ENCODE measurements at places on chromosomes 6 and 20.

DNA sequence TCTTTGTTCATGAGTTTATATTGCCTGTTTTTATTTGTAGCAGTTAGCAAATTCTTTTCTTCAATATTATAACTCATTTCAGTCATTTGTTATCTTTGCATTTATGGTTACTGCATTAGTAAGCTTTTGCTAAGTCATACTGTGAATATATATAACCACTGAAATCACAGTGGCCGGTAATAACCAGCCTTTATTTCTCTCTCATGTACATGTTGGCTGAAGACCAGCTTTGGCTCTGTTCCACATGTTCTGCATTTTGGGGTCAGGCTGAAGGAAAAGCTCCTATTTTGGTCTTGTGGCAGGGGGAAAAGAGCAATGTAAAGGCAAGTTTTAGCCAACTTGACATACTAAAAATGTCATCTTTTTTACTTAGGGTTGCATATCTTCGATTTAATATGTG, 276.3 kb downstream of the BCKDHB start:
- DNase-seq = no peak

DNA sequence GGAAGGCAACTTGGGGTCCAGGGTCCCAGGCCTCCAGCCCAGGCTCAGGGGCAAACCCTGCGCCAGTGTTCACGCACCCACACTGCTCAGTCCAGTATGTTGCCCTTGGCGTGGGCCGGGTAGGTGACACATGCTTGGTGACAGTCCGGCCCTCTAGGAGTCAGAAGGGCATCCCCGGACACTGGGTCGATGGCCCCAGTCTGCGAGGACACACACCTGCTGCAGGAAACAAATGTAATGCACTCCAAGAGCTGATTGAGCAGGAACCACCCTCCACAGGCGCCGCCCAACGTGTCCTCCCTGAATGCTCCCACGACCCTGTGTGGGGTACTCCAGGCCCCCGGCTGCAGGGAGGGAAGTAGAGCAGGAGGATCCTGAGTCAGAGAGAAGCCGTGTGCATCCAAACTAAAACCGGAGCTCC, 160.7 kb downstream of the DLL1 start:
- DNase-seq = no peak

GRCh38 chr6:145627451-145627850, 107.9 kb downstream of the EPM2A start:
- no peak for DNase-seq

DNA sequence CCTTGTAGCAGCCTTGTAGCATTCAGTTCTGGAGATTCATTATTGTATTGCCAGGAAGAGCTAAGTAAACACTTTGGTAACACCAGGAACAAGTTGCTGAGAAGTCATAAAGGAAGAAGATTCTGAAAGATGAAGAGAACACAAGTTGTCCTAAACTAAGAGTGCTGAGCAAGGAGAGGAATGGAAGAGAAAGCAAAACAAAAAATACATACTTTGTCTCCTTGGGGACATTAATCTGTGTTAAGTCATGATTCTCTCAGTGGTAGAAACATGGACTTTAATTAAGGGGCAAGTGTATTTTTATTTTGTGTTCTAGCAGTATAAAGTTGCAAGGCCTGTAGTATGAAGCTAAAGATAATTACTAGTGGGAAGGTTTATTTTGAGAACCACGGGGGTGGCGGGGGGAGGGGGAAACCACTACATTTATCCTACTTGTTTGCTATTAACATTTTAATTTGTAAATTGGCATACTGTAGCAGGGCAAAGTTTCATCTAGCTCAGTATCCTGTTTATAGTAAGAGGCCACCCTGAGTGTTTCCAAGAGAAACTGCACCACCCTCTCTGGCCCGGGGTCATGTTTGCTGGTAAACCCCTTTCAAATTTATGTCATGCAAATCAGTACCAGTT, 463.0 kb downstream of the CDKAL1 start:
- no peak for DNase-seq

GRCh38 chr20:62502496-62503095, 26.8 kb upstream of the GATA5 start:
- no peak for DNase-seq

- no peak for DNase-seq
These were observed 74.8 kb downstream of the RIN2 start for GRCh38 chr20:19832875-19833274.

- DNase-seq = no peak
These were observed 18.1 kb upstream of the CEBPB start for GRCh38 chr20:50172347-50173013.

DNA sequence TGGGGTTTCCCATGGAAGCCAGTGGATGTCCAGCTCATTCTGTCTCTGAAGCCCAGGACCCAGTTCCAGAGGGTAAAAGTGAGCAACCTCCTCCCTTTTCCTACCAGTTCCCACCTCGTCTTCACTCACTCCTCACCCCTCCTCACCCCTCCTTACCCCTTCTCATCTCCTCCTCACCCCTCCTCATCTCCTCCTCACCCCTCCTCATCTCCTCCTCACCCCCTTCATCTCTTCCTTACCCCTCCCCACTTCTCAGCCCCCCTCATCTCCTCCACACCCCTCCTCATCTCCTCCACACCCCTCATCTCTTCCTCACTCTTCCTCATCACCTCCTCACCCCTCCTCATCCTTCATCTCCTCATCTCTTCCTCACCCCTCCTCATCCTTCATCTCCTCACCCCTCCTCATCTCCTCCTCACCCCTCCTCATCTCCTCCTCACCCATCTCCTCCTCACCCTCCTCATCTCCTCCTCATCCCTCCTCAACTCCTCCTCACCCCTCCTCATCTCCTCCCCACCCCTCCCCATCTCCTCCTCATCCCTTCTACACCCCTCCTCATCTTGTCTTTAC, 246.1 kb downstream of the MYLK4 start:
- no peak for DNase-seq

GRCh38 chr6:118881440-118882313, 12.3 kb upstream of the ASF1A start:
- no peak for DNase-seq

- DNase-seq = no peak
These were observed 9.7 kb upstream of the MMS22L start for GRCh38 chr6:97292671-97293070.

DNA sequence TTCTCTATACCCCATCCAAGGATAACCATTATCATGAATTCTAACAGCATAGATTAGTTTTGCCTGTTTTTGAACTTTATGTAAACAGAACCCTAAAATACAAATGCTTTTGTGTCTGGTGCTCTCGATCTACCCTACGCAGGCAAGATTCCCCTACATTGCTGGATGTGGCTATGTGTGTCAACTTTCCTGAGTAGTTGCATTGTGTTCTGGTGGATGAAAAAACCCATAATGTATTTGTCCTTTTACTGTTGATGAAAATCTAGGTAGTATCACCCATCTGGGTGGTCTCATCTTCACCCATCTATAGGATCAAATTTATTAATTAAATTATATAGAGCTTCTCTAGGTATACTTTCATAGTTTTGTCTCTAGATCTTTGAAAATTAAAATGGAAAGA, 211.7 kb downstream of the ANKRD60 start:
- DNase-seq = no peak

GRCh38 chr6:22444330-22444729, 125.0 kb upstream of the HDGFL1 start:
- DNase-seq = no peak

GRCh38 chr6:160378882-160379281, 30.7 kb downstream of the SLC22A3 start:
- DNase-seq = no peak

DNA sequence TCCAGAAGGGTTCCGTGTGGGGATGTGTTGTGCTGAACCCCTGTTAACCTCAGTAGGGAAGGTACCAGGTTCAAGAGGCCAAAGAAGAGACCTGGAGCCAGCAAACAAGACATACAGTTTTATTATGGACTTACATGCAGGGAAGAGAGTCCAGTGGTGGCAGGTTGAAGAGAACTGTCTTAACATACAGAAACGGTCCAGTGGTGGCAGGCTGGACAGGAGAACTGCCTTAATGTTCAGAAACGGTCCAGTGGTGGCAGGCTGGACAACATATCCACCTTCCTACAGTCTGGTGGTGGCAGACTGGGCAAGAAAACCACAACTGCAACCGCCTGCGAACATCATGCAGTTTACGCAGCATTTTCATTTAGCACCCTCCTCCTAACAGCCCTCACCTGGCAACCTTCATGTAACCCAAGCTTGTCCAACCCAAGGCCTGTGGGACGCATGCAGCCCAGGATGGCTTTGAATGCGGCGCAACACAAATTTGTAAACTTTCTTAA, 75.9 kb downstream of the PHACTR3 start:
- no peak for DNase-seq

- DNase-seq = no peak
These were observed 50.2 kb downstream of the ARID1B start for GRCh38 chr6:156827382-156827781.

DNA sequence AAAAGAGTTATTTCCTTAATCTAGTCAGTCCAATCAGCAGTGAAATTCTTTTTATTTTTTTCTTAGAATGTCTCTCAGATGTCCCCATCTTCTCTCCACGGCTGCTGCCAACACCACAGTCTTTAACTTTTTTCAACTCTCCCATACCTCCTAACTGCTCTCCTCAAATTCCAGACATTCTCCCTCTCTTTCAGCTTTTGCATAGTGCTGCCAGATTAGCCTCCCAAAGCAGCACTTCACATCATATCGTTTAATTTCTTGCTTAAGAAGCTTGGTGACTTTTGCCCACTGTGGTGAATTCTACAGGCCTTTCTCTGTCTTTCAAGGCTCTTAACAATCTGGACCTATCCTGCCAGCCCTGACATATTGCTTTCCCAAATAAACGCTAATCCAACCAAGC, 233.4 kb downstream of the UST start:
- DNase-seq = no peak

GRCh38 chr20:33993576-33994221, at the start of gene RALY:
Gene RALY (plus strand): TSS chr20:33993911. CDS start chr20:34072075, 78,164 bp downstream.
- DNase-seq = peak; percentile 91

DNA sequence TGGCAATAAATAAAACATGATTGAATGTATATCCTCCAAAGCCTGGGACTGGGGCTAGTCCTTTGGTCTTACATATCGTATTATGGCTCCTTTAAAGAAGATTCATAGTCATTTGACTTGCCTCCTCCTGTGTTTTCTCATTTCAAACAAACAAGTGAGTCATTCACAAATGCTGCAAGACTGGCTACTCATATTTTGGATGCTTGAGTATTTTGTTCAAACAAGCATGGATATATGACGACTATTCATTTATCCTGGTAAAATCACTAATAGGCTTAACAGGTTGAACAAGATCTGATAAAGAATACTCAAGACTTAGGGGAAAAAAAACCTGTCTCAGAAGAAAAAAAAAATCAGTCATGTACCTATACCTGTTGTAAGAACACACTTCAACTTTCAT, 111.1 kb upstream of the CCDC28A start:
- no peak for DNase-seq

DNA sequence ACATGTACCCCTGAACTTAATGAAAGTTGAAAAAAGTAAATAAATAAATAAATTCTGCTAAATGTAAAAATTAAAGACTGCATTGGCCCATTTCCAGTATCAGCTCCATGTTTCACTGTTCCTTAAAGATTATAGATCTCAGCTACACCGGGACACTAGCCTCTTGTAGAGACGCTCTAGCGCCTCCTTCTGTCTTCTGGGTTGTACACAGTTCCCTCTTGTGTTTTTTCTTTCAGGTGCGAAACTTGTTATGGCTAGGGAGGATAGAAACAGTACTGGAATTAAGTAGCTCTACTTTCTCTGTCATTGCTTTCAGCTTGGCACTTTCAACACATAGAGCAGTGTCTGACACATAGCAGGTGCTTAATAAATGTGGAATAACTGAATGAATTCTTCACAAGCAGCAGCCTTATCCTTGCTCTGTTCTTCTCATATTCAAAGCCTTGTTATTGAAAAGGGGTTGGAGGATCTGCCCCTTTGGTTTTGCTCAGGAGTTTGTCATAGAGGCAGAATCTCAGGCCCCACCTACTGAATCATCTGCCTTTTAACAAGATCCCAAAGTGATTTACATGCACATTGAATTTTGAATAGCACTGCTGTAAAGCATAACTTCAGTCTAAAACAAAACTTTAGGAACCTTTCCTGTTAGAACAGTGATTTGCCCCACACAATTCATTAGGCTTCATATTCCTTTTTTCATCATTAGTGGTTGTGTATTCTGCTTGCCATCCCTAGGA, 92.3 kb downstream of the FIG4 start:
- DNase-seq = no peak

- peak; percentile 25 for DNase-seq
These were observed at the start of gene UNC5CL for GRCh38 chr6:41039060-41039998. Gene UNC5CL (minus strand): TSS chr6:41039221. CDS start chr6:41035074, 4,147 bp downstream.

GRCh38 chr6:96520171-96521115, 1.2 kb upstream of the UFL1 start:
- DNase-seq = no peak

- DNase-seq = no peak
These were observed 13.7 kb upstream of the PANK2 start for GRCh38 chr20:3875378-3875974.

DNA sequence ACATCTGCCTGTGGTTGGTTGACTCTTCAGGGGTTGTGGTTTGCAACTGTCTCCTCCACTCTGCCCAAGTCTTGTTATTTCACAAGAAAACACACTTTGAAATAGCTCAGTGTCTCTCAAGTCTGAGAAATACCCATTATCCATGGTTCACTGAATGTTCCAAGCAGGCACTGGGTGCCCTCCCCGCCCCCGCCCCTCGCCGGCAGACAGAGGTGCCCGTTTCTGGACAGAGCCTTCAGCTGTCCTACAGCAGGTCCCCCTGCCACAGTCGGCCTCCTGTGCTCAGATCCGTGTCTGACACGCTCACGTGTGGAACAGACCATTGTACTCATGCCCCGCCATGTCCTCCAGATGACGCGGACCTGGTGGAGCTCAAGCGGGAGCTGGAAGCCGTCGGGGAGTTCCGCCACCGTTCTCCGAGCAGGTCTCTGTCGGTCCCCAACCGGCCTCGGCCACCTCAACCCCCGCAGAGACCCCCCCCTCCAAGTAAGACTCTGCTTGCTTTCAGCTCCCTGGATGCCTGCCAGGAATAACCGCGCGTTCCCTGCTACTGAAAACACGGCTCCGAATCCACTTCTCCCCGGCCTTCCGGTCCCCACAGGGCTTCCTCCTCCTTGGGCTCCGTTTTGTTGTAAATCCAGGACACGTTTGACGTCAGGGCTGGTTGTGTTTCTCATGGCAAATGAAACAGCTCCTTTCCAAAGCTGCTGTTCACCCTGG, 81.4 kb downstream of the SERAC1 start:
- no peak for DNase-seq

DNA sequence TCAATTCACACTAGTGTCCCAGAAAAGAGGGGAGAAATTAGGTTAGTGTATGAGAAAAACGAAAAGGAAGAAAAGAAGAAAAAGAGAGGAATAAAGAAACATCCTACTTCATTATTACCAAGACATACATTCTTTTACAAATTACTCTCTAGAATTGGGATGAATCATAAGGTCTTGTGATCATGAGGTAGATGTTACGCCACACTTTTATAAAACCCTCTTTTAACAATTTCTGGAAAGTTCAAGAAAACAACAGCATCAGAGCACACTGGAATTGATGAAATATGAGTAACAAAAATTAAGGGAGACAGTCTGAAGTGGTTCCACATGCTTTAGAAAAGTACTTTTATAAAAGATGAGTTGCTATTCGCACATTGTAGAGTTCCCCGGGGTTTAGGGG, 32.6 kb upstream of the NRSN1 start:
- DNase-seq = no peak
